ENCODE measurements at places on chromosomes 4 and X.

GRCh38 chrX:119539872-119540271 is 25.3 kb downstream of the STEEP1 start:
- DNase-seq: no peak

GRCh38 chrX:49308604-49309269 is 5.3 kb downstream of the GAGE10 start:
- DNase-seq: no peak

- DNase-seq: no peak
These were observed 191.1 kb upstream of the NEIL3 start for GRCh38 chr4:177118596-177118995.

DNA sequence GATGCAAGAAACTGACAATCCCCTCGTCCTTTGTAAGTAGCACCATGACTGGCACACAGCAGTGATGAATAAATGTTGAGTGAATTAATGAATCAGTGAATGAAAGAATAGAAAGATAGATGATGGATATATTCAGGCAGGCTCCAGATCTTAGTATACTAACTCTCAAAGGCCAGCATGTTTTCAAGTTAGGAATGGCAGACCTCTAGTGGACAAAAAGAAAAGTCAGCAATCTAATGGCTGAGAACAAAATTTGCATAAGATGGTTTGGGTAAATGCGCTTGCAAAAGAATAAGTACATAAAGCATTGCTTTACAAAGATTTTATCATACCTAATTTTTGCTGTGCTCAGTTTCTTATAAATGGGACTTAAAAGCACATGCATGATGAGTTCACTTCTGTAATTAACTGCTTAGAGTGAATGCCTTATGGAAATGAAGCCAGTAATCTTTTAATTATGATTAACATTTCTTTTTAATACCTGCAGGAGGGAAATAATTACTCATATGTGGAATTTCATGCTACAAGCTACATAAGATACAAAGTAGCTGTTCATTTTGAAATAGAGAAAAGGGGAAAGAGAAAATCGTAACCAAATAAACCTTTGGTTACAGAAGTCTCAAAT is 126.9 kb upstream of the GPRIN3 start:
- no peak for DNase-seq

DNA sequence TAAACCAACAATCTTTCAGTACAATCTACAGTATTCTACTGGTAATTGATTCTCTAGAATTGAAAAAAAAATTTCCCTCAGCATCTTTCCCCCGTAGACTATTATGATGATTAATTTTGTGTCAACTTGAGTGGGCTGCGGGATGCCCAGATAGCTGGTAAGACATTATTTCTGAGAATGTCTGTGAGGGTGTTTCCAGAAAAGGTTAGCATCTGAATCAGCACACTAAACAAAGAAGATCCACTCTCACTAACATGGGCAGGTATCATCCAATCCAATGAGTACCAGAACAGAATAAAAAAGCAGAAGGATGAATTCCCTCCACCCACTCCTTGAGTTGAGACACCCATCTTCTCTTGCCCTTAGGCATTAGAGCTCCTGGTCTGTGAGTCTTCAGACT is 186.1 kb upstream of the MAB21L2 start:
- DNase-seq: no peak

Measured in stimulated activated CD4-positive, alpha-beta T cell treated with anti-CD3 and anti-CD28 coated beads, Interleukin-4, amount 100 ng/mL, for 4 hours (primary cell).